HAP-1 (cell line): ENCODE measurements at places on chromosomes 3 and 15.

DNA sequence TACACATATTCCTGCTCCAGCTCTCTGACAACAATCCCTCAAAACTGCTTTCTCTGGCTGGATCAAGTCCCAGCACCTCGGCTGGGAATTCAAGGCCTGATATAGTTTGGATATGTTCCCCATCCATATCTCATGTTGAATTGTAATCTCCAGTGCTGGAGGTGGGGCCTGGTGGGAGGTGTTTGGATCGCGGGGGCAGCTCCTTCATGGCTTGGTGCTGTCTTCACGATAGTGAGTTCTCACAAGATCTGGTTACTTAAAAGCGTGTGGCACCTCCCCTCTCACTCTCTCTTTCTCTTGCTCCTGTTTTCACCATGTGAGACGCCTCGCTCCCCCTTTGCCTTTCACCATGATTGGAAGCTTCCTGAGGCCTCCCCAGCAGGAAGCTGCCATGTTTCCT lies 47.4 kb upstream of the SYN2 start:
- no peak for DNase-seq

DNA sequence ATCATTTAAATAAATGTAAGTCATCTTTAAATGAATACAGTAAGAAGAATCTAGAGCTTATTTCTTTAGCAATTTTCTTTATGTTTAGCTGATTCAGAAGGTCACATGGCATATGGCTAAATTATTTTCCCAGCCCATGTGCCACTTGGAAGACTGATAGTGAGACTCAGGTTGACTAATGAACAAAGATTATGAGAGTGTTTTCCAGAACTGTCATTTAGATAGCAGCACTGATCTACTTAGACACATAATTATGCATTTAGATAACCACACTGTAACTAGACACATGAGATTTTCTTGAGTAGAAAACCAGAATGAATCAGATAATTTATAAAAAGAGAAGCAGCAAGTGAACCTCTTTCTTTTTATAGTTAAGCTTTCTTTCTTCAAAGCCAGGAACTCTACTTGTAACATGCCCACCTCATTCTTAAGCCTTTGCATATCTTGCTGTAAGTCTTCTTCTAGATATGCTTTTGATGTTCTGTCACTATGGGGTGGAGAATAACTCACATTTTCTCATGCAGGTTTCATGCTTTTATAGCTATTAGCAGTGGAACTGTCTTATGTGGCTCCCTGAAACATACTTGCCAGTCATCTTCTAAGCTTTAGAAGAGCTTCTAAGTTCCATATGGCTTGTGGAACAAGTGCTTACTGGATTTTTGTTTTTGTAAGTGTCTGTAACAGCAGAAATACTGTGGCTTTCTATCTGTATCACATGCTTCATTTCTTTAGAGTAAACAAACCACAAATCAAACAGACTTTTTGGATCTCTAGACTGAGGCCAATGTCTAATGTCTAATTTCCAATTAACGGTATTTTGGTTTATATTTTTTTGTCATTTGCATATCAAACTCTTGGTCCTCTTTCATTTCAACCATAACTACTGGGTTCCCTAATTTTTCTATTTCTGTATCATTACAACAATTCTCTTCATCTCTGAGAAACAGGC lies 101.4 kb downstream of the LMLN start:
- no peak for DNase-seq

DNA sequence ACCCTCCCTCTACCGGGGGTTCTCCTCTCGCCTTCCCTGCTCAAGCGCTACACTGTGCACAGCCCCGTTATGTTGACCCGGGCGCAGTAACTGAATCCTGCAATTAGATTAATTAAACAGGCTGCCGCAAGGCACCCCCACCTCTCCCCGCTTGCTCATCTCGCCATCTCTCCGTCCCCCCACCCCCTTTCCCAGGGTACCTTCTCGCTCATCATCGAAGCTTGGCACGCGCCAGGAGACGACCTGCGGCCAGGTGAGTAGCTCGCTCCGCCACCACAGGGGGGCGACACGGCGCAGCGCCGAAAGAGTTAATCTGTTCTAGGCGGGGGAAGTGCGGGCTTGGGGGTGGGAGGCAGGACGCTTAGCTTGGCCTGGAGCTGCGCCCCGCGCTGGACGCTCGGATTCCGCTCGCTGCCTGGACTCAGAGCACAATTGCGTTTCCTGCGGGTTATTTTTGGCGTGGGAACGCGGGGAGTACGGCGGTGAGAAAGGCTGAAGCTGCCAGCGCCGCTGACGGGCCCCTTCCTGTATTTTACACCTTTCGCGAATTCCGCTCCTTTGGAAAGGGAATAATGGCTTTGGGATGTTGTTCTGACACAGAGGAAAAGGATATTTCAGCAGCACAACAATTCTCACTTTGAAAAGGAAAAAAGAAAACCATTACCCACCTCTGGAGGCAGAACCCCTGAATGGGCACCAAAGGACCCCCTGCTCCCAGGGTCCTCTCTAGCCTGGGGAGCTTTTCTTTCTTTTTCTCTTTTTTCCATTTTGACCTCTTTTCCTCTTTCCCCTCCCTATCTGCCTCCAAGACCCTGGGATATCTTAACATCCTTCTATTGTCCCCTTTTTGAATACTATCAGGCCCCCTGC lies 1.5 kb downstream of the DLL4 start:
- DNase-seq = peak; percentile 61

DNA sequence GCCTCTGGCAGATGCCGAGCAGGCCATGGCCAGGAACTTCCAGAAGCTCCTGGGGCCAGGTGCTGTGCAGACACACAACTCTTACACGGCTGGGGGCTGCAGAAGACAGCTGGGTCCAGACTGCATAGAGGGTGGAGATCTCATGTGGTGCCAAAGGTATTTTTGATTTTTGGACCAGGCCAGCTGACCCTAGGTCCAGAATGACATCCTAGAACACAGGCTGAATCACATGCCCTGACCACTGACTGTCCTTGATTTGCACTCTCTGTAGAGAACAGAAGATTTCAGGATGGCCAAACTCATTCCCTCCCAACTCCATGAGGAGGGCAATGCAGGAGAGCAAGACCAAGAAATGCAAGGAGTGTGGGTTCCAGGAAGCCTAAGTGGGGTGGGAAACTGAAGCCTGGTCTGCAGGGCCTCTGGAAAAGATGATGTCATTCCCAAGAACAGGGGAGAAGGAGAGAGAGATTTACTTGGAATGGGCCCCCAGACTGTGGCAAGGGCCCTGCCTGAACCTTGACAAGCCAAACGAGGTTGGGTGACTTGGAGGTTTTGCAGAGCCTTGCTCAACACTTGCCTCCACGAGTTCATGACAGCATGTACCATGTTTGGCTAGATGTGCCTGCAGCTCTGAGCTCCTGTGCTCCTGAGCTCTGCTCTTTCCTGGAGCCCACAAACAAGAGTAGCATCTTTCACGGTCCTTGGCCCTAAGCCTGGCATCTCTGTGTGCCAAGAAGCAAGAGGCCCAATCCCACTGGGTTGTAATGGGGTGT lies 38.5 kb upstream of the CTSH start:
- DNase-seq = no peak

- DNase-seq = no peak
These were observed 7.7 kb upstream of the CX3CR1 start for GRCh38 chr3:39287216-39288164.

DNA sequence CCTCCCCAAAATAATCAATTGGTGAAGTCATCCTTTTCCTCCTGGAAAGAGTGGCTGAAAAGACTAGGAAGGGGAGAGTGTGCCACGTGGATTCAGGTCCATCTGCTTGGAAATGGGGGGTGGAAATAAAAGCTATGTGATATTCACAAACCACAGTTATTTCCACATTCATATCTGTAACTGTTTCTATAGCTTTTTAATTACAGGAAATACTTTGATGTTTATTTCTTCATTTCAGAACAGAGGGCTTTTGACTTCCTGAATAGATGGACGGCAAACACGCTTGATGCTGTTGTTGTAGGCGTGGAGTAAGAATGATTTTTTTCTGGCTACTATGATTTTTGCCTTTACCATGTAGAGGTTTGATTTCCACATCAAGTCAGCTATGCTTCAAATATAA lies 10.1 kb downstream of the AADACL2 start:
- no peak for DNase-seq

DNA sequence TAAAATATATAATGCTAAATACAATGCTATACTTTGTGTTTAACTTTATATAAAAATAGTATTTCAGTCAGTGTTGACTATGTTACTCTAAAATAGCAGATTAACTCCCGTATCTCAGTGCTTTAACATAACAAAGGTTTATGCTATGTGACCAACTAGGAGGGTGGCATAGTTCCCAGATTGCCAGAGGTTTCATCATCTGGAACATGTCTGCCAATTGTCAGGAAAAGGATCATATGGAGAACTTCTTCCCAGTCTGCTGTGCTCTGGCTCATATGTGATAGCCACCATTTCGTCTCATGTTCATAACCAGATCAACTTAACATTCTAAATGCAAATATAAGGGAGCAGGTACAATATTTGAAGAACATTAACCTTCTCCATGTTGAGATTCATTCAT lies 720.2 kb downstream of the MCTP2 start:
- no peak for DNase-seq

GRCh38 chr3:177977381-177978158 lies 558.7 kb upstream of the KCNMB2 start:
- DNase-seq = no peak

DNA sequence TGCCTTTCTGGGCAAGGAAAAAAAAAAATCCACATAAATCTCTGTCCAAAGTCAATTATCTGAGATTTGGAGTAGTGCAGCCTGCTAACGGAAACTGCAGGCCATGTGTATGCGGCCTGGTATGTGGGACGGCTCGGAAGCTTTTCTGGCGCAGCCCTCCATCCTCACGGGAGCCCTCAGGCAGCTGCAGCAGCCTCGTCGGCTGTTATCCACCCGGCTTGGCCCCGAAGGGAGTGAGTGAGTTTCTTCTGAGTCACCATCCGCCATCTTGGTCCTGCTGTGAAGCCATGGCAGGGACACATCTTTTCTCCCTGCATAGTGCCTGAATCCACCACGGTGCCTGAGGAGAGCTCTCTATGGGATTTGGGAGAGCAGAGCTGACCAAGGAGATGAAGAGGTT lies 62.8 kb downstream of the POLR2M start:
- no peak for DNase-seq

DNA sequence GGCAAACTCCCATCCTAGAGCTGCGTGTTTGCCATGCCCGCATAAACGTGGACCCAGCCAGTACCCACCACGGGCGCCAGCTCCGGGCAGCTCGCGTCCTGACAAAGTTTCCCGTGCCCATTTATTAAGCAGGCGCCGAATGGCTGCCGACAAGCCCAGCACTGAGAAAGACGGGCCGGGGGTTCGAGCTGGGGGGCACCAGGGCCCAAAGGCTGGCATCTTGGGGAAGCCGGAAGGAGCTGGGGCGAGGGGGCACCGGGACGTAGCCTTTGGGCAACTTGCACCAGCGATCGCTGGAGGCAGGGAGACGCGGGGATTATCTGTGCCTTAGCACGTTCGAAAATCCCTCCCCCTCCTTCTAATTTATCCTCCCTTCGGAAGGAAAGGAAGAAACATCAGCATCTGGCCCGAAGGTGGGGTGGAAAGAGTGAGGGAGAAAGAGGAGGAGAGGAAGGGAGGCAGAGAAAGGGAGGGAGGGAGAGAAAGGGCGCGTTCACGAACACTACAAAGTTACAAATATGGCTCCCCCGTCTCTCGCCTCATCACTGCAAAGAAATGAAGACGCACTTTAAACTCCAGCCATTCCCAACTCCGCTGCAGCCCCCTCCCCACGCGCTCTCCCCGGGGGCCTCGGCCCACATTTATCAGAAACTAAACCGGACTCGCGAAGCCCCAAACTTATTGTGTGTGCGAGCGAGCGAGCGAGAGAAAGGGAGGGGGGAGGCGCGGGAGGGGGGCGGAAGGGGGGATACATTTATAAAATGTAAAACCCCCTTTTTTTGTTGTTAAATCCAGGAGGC lies 1.0 kb downstream of the ANP32A start:
- peak; percentile 81 for DNase-seq

GRCh38 chr15:101046826-101047225 lies 127.7 kb downstream of the LRRK1 start:
- no peak for DNase-seq

- DNase-seq = no peak
These were observed 22.6 kb upstream of the SLC6A6 start for GRCh38 chr3:14379843-14380242.

DNA sequence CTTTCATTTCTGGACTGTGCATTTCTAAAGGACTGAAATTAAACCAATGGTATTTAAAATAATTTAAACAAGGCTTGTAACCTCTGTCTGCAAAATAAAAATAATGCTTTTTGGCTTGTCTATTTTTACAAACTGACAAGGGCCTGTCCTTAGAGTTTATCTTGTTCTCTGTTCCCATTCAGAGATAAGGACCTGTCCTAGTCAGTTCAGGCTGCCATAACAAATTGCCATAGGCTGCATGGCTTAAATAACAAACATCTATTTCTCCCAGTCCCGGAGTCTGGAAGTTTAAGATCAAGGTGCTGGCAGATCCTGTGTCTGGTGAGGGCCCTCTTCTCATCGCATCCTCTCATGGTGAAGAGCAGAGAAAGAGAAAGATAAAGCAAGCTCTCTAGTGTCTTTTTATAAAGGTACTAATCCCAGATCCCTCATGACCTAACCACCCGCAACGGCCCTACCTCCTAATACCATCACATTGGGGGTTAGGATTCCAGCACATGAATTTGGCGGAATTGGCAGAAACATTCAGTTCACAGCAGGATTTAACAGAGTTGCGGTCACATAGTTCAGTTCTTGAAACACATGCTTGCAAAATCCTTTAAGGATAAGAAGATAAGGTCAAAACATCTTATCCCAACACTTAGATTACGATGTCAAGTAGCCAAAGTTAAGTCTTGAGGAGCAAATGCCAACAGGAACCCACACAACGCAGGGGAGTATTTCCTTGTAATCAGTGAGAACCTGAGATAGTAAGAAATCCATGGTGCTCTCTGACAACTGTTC lies 17.8 kb downstream of the KBTBD8 start:
- DNase-seq = no peak

DNA sequence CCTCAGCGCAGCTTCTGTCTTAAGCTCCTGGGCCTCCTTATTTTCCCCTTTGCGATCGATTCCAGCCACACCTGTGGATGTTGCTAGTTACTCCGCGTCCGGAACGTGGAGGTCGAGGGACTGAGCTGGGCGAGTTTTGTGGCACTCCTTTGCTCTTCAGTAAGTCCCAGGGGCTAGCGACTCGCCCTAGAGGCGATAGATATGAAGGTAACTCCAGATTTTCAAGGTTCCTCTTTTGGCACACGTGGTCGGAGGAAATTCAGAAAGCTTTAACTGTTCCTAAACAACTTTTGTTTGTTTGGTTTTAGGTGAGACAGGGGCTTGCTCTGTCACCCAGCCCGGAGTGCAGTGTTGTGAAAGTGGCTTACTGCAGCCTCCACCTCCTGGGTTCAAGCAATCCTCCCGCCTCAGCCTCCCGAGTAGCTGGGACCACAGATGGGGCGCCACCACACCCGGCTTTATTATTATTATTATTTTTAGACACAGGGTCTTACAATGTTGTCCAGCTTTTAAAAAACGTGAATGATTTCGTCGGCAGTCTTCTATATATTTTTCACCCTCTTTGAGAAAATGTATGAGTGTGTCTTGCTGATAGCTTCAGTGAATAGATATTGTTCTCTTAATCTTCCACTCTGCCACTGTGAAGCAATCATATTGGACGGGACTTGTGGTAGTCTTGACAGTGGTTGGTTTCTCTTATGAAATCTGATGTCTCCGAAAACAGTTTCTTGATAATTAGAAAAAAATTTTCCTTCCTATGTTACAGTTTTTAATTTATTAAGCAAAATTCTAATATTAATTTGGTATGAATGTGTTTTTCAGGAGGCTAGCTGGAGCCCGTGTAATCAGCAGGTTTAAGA lies 785 bp downstream of the MFSD1 start:
- no peak for DNase-seq
